Stimulated activated CD4-positive, alpha-beta T cell treated with anti-CD3 and anti-CD28 coated beads, TNF-alpha, amount 100 ng/mL, for 4 hours (primary cell): ENCODE measurements at places on chromosomes 16 and 17.

GRCh38 chr16:71364133-71364681 lies 5.7 kb downstream of the CALB2 start:
- no peak for DNase-seq

DNA sequence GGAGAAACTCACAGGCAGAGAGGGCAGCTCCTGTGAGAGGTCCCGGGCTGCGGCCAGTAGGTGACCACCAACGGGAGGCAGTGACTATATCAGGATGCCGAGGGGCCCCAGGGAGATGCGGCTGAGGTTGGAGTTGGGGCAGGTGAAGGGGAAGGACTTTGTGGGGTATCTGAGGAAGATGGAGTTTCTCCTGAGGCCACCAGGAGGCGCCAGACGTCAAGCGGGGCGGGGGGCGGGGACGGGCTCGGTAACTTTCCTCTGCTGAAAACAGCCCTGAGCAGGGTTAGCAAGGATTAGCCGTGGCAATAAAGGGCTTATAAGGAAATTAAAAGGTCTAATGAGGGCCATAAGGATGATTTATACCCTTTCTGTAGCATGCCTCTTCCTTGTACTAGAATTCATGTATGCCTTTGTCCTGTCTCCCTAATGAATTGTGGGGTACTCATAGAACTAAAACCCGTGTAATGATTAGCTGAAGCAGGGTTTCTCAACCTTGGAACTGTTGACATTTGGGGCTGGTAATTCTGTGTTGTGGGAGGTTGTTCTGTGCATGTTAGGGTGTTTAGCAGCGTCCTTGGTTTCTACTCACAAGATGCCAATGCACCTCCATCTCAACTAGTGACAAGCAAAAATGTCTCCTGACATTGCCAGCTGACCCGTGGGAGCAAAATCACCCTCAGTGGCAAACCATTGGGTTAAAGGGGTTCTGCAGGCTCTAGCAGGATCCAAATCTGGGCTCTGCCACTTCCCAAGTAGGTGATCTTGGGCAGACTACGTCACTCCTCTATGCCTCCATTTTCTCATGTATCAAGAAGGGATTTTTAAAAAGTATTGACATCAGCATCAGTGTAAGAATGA lies 74.8 kb upstream of the GRIN2A start:
- DNase-seq, result peak; percentile 8

- DNase-seq, result no peak
These were observed 11.9 kb upstream of the CCDC182 start for GRCh38 chr17:57756951-57757350.

DNA sequence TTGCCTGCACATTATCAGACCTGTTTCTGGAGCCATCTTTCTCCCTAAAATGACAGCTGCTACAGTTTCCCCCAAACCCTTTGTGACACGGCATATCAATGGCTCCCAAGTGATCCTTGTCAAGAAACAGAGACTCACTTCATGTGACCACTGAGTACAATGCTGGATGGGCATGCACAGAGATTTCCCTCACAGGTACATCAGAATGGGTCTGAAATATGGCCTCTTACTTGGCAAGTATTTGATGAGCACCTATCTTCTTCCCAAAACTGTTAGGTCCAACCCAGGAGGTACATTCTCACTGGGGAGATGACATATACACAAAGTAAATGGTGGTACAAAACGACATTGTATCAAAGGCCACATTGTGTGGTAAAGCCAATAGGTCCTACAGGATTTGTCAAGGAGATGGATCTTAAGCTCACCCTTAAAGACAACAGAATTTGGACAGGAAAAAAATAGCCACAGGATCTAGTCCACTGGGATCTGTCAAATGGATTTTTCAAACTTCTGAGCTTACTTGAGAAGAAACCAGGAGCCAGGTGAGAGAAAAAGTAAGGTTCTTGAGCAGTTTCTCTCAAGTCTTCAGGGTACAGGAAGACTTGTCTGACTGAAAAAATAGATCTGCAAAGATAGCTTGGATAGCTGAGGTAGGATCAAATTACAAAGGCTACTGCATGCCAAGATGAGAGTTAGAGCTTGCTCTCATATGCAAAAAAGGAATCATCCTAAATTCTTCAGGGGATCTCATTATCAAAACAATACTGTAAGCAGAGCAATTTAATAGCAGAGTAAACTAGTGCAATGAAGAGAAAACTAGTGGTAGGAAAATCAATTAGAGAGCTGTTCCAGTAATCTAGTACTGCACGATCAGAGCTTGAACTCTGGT lies 28.8 kb downstream of the RNF43 start:
- no peak for DNase-seq

DNA sequence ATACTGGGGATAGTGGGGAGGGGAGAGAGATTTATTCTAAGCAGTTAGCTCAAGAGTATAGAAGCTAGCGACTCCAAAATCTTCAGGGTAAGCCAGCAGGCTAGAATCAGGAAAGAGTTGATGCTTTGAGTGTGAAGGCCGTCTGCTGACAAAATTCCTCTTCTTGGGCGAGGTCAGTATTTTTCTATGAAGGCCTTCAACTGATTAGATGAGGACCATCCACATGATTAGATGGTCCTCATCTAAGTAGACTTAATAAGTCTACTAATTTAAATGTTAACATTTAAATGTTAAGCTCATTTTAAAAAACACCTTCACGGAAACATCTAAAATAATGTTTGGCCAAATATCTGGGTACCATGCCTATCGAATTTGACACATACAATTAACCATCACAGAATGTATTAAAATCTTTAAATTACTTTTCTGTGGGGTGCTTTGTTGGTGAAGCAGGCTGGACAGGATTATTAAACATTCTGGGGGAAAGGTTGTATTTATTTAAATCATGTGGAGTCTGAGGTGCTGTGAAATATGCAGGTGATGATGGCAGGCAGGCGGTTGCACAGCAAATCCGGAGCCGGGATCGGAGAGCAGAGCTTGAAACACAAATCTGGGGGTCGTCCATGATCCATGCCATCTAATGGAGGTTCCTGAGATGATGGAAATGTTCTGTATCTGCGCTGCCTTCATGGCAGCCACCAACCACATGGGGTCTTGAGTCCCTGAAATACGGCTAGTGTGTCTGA lies 49.8 kb upstream of the ADORA2B start:
- no peak for DNase-seq

DNA sequence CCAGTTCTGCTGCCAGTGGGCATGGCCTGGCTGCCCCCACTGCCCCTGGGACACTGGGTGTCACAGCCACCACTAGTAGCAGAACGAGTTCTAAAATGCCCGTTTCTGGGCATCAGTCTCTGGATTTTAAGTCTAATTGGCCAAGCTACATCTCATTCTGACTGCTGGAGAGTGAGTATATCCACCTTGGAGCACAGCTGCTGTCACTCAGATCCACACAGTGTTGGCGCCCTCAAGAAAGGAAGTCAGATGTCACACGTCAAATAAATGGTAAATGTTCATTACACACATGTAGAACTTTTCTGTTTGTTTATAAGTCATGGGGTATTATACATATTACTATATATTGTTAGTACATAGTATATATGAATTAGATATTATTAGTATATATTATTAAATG lies 19.4 kb downstream of the GNGT2 start:
- DNase-seq, result no peak

GRCh38 chr17:9016941-9017552 lies 4.3 kb upstream of the NTN1 start:
- DNase-seq, result no peak

GRCh38 chr16:11533588-11533987 lies 53.1 kb downstream of the LITAF start:
- no peak for DNase-seq

DNA sequence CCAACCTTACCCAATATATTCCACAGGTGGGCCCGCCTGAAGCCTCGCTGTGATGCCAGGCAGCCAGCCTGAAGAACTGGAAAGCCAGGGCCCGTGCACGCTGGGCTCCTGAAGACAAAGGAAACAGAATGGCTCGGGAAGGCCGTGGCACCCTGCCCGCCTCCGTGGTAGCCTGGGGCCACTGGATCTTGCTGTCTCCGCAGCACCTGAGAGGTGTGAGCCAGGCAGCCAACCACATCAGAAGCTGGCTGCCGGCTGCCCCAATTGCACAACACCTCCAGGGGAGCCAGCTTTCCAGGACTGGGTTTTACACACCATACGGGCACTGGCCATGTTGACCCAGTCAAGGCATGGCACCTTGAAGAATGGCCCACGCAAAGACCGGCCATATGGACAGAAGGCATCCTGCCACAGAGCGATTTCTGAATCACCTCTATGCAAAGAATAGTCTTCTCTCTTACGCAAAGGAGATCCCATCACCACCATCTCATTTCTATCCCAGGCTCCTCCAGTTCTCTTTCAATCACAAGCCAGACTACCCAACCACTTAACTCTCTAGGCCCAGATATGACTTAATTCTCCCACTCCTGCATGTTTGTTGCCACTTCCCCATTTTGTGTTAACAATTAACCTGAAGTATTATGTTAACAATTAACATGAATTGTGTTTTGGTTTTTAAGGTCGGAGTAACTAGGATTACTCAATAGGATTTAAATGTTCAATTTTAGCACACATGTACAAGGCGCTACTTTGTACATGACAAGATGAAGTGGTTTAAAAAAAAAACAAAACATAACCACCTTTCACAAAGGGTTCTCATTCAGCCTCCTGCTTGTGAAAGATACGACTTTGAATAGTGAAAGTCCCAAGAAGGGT lies 32.1 kb downstream of the ZFHX3 start:
- DNase-seq, result no peak

DNA sequence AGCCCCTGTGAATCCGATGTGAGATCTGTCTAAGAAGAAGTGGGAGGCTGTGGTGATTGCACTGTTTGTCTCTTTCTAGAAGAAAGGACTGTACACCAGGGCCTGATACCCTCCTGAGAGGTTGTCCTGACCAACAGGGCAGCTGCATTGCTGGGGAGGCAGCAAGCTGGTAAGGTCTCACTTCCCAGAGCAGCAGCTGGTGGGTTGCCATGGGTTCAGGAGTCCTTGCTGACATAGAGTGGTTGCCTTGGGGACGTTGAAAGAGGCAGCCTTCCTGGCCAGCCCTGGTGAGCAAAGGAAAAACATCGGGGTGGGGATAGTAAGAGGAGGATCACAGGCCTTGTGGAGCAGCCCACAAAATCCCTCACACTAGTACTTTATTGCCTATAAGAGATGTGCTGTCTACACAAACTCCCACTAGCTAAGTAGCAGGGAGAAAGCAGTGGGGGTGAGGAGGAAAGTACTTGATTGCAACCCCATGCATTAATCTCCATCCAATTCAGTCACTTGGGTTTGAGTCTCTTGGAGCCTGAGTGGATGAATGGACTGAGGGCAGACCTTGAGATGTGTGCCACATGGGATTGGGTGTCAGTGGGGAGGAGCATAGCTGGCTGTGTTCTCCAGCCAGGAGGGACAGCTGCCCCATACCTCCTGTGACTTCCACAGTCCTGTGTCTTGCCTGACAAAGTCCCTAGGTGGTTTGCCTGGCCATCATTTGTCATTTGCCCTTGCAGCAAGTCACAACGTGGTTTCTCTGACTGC lies 143.8 kb upstream of the RPL38 start:
- DNase-seq, result no peak

DNA sequence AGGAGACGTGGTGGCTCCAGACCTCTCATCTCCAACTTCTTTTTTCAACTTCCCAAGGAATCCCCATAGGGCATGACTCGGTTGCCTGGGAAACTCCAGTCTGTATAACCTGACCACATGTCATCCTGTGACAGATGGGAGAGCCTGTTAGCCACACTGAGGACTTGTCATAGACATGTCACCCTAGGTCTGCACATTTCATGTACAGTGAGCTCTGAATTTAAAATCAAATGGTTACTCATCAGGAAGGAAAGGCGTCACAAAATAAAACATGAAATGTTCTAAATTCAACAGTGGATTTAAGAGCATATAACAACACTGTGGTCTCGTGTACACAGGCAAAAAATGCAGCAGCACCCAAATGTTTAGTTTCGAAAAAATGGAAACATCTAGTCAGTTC lies 22.2 kb upstream of the ADAMTS18 start:
- no peak for DNase-seq

DNA sequence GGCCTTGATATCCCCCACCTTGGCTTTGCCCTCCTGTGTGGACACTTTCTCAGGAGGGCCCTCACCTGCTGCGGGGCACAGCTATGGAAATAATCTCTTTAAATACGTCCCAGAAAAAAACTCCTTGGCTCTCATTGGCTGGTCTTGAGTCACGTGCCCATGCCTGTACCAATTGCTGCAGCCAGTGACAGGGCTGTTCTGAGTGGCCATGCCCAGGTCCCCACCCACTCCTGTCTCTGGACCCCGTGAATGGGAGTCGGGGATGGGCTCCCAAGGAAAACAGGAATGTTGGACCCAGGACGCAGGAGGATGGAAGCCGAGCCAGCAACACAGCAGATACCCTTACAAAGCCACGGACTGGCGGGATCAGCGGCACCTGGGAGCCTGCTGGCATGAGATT lies 53.1 kb upstream of the CDR2 start:
- DNase-seq, result no peak

DNA sequence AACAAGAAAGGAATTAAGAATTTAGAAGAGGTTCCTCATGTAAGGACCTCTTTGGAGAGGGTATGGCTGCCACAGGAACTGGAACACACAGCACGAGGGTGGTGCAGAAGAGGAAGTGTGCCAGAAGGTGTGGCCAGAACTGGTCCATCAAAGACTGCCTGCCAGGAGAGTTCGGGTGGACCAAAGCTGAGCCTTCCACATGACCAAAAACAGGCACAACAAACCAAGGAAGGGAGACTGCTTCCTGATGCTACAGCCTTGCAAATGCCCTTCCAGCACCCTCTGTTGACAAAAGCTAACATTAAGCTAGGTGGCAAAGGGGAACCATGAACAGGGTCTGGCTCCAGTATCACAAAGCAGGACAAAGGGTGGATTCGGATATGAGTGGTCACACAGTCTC lies 125.8 kb upstream of the TMEM97 start:
- no peak for DNase-seq

- no peak for DNase-seq
These were observed 193.0 kb upstream of the ZFHX3 start for GRCh38 chr16:73240920-73241319.

GRCh38 chr17:596287-596686 lies 118.4 kb downstream of the VPS53 start:
- no peak for DNase-seq

- no peak for DNase-seq
These were observed 289.3 kb downstream of the MAP2K6 start for GRCh38 chr17:69703751-69704150.

- no peak for DNase-seq
These were observed 168.5 kb upstream of the C16orf82 start for GRCh38 chr16:26898200-26898599.

DNA sequence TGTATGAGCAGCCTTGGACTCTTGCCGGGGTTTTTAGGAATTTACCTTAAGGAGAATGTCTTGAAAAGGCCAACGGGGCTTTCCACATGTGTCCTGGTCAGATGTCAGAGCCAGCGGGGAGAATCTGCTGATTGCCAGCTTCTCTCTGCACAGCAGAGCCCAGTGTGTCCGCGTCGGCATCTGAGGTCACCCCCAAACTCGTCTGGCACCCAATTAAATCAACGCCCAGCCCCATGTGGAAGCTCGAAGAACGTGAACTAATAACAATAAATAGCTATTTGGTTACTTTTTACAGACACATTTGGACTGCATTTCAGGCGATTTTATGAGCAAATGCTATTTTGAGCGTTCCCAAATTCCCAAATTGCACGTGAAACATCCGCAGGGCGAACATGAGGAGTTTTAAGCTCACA lies 303.5 kb downstream of the FOXL1 start:
- no peak for DNase-seq
